T-helper 17 cell (primary cell): ENCODE measurements at places on chromosomes 4 and X. TPM values are rescaled to one million over a fixed set of nuclear protein-coding genes. Genes with fewer than 3 reads are reported as not detected.

The SPIN2A gene
- total RNA-seq = 0.42 TPM

- H3K4me3 ChIP-seq = no peak overlapping the region
- no peaks in the 10 kb centered on the region for H3K4me1 ChIP-seq
- H3K36me3 ChIP-seq = no peaks in the 10 kb centered on the region
- DNase-seq = no peak
- no peak overlapping the region for H3K27ac ChIP-seq
- H3K27me3 ChIP-seq = no peaks in the 10 kb centered on the region
Measured at GRCh38 chr4:159689526-159689925, 586.6 kb downstream of the RAPGEF2 start.

GRCh38 chr4:125368671-125369081 is 53.9 kb downstream of the FAT4 start:
- no peaks in the 10 kb centered on the region for H3K27me3 ChIP-seq
- no peak for DNase-seq
- no peaks in the 10 kb centered on the region for H3K36me3 ChIP-seq
- no peak overlapping the region for H3K4me3 ChIP-seq
- H3K27ac ChIP-seq = no peak overlapping the region

DNA sequence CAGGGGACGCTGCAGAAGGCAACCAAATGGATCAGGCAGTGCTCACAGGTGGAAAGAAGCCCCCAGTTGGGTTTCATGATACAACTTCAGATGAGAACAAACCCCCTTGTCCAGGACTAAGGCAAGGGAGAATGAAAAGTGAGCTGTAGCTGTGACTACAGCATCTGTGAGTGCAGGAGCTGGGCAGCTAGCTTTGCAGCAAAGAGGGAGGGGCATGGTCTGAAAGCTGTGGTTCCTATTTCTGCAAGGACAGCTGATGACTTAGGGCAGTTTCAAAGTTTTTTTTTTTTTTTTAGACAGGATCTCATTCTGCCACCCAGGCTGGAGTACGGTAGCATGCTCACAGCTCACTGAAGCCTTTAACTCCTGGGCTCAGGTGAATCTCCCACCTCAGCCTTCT is 1317.4 kb upstream of the DIAPH2 start:
- no peak for DNase-seq
- H3K27me3 ChIP-seq = no peaks in the 10 kb centered on the region
- H3K27ac ChIP-seq = no peak overlapping the region

DNA sequence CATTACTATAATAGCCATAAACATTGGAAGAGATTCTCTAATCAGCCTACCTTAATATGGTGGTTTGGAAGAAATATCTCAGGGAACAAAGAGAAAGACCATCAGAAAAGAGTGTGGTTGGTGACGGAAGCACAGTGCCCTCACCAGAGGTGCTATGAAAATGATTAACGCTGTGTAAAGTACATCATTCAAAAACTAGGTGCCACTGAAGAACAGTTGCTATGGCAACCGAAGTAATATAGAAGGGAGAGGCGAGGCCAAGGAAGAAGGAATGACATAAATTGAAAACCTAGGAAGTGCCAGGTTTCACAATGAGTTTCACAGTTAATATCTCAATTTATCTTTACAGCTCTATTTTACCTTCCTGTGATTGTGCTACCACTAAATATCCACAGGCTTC is 57.0 kb upstream of the ARSJ start:
- H3K27me3 ChIP-seq = peaks cover 9% of the 10 kb centered on the region
- H3K4me1 ChIP-seq = peaks cover 9% of the 10 kb centered on the region
- no peak for DNase-seq
- H3K36me3 ChIP-seq = no peaks in the 10 kb centered on the region
- no peak overlapping the region for H3K4me3 ChIP-seq
- H3K27ac ChIP-seq = no peak overlapping the region

The TMSB15C gene
- total RNA-seq = 1.6 TPM
